ENCODE measurements at places on chromosomes 1 and 21.

GRCh38 chr1:75554870-75555269, 56.0 kb downstream of the SLC44A5 start:
- no peak for DNase-seq

GRCh38 chr1:175198332-175198731, 5.8 kb upstream of the KIAA0040 start:
- DNase-seq = no peak

DNA sequence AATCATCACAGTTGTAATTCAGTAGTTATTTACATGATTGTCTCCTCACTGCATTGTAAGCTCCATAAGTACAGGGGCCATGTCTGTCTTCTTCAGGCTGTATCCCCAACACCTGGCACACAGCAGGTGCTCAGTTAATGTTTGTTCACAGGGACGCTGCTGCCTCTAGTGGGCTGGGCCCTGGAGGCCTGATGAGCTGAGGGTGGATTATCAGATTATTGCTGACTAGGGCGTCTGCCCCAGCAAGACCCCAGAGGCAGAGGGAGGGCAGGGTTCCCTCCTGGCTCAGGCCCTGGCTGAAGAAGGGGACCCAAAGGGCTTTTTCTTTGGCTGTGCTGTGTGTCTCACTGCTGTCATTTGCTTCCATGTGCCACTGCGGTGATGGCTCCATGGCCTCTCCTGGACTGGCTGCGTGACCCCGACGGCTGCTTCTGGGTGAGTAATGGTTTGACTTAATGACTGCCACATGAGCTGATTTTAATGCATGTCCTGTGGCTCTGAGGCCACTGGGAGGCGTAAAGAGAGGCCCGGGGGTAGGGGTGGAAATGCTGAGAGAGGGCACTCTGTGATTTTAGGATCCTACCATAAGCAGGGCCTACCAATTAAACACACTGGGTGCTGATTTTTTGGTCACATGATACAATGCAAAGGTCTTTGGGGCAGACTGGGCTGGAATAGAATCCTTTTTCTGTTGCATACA, 20.8 kb upstream of the EPB41 start:
- peak; percentile 71 for DNase-seq

DNA sequence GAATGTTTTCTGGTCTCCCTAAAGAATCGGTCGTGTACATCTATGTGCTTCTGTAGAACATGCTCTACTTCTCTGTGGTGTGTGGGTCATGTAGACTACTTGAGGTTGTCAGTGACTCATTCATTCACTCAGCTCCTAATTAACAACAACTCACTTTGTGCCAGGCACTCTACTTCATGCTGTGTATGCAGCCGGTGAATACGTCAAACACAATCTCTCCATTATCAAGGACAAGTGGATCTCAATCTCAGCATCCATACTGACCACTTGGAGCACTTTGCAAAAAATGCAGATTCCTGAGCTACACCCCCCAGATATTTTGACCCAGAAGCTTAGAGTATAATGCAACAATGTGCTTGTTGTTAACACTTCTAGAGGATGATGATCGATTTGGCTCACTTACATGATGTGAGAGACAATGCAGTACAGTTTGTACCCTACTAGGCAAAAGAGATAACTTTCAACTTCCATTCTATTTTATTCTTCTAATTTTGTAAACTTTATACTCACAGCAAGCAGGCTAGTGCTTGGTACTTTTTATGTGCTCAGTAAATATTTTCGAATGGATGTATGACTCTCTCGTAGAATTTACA, 508.6 kb upstream of the ADAMTS5 start:
- DNase-seq = no peak

DNA sequence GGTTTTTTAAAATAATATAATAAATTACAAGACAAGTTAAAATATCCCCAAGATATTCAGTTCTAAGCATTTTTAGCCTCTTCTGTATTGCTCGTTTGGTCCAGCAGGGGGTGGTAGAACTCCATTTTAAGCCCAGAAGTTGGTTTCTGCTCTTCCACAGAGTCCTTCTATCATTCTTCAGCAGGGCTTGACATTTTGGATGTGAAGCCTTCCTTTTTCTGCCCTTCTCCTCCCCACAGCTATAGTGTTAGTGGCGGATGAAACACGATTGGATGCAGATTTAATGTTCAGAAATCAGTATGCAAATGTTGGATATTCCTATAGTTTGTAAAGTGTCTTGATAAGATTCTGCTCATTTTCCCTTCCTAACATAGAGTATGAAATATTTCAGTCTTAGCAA, 1.4 kb downstream of the NCAM2 start:
- peak; percentile 10 for DNase-seq

DNA sequence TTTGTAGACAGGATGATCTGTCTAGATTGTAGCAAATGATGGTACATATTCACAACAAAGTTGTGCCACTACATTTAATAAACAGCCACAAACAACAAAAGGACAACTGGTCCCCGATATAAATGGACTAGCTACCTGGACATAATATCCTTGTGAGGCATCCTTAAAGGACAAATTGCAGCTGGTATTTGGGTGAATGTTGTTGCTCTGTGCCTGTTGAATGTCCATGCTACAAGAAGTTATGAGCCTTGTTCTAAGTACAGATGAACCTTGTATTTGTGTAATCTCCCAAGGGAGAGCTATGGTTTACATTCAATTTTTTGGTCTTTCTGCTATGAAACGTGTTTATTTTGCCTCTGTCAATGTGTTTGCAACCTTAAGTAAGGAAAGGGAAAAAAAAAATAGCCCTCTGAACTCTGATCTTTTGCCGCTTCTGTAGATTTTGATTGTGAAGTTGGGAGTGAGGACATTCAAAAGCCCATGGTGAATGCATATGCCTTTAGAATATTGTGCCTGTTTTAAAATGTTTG, 26.5 kb downstream of the SFT2D2 start:
- DNase-seq = no peak

DNA sequence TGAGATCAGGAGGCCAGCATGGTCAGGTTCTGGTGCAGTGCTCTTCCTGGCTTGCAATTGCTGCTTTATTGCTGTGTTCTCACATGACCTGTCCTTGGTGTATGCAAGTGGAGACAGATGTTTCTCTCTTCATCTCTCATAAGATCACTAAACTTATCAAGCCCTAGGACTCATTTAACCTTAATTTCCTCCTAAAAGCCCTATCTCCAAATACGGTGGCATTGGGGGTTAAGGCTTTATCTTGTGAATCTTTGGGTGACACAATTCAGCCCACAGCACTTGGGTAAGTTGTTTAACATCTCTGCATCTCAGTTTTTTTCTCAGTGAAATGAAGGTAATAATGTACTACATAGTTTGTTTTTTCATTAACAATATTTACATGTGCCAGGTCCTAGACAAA, 152.4 kb downstream of the RWDD3 start:
- no peak for DNase-seq

GRCh38 chr1:245378745-245379144, 224.0 kb downstream of the KIF26B start:
- no peak for DNase-seq

- DNase-seq = no peak
Measured at GRCh38 chr1:87795615-87796337, 467.1 kb downstream of the LMO4 start.

- no peak for DNase-seq
Measured at GRCh38 chr1:52007215-52008002, 16.9 kb upstream of the RAB3B start.

- no peak for DNase-seq
Measured at GRCh38 chr1:151905070-151905442, 4.3 kb downstream of the THEM4 start.

GRCh38 chr1:79255421-79255820, 248.9 kb upstream of the ADGRL4 start:
- no peak for DNase-seq

- DNase-seq = no peak
Measured at GRCh38 chr21:35491114-35491513, 442.0 kb upstream of the RUNX1 start.

DNA sequence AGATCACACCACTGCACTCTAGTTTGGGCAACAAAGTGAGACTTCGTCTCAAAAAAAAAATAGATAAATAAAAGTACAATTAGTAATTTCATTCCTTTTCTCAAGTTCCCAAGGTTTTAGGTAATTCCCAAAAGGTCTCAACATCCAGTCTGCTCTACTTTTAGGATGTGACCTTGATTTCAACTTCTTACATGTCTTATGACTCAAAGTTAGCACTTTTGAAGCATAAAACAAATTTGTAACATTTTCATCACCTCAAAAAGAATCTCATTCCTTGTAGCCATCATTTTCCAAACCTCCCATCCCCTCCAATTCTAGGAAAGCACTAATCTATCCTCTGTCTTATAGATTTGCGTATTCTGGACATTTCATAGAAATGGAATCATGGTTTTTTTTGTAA, 32.2 kb downstream of the SNX27 start:
- DNase-seq = no peak

DNA sequence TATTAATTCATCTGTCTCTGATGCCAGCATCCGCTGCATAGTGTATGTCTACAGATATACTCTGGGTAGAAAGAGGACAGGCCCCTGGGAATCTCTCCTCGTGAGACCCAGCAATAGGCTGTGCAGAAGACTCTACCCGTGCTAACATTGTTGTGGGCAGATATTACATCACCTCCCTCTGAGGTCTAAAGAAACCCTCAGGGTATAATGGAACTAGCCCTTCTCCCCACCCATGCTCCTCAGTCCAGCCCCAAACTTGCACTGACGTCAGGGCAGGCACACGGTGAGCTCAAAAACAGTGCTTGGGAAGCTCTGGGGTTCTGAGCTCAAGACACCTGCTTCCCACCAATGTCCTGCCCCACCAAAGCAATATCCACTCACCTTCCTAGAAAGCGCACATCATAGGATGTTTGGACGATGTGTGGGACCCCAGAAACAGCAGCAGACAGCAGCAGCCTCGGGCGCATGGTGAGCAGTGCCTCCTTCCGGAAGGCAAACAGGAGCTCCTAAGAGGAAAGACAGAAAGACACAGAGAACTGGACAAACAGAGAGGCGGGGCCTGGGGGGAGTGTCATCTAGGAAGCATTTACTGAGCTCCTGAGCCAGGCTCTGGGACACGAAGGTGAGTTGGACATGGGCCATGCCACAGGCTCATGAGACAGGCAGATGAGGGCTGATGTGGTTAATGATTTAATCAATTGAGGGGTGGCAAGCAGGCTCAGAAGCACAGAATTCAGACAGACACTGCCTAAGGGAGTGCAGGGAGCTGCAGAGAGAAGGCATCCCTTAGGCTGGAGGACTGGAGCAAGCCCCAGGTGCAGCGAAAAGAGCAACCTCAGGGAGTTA, 4.8 kb downstream of the OVGP1 start:
- no peak for DNase-seq

GRCh38 chr1:13922466-13923110, 222.6 kb downstream of the PRDM2 start:
- no peak for DNase-seq

DNA sequence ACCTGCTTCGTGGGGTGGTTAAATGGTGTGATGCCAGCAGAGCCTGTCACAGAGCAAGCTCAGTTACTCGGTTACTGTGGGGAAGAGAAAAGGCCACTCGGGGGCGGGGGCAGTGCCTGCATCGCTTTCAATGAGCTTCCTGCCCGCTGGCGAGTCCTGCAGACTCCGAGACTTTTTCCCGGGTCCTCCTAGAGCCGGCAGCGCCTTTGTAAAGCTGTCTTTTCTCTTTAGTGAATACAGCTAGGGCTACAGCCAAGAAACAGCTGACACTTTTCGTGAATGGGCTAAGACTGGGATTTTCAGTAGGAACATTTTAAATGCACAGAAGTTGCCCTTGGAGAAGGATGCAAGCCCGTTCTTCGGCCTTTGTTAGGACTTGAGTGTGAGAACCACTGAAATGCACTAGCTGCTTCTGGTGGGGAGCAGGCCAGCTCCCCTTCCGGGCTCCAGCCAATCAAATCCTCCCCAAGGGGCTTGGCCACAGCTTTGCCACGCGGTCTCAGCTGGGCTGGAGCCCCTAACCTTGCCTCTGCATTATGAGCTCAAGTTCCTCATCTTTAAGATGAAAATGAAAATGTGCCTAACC, 23.4 kb upstream of the EFHD2 start:
- no peak for DNase-seq

GRCh38 chr21:33022828-33023573, 2.7 kb upstream of the OLIG2 start:
- DNase-seq = no peak

GRCh38 chr1:31531177-31531999, 44.9 kb upstream of the TINAGL1 start:
- DNase-seq = peak; percentile 38

- DNase-seq = no peak
Measured at GRCh38 chr1:234118911-234119310, 214.4 kb downstream of the SLC35F3 start.

GRCh38 chr1:58721247-58721820, 21.5 kb upstream of the MYSM1 start:
- no peak for DNase-seq

DNA sequence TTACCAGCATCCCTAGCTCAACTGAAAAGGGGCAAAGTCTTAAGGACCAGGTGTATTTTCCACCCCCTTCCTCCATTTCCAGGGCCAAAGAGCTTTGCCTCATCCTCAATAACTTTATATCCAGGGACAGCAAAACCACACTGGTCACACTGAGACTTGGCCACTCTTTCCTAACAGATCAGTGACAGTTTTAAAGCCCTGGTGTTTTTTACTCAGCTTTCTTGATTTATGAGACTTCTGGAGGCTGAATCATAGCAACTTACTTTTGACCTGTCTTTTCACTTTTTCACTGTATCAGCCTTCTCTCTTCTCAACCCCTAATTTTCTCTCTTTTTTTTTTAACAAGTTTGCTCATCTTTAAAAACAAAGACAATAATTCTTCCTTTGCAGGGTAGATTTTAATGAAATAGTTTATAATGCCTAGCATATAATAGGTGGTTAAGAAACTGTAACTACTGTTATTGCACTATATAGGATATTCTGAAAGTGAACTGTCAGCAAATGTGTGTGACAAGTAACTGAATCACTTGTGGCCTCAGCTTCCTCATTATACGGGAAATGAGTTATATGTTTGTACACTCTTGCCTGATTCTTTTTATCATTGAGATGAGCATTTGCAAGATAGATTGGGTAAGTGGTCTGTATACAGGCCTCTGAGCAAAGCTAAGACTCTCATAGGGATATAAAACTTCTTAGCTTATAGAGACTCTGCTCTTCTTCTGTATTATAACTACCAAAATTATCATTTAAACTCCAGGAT, 19.7 kb upstream of the DYNLT5 start:
- DNase-seq = no peak

DNA sequence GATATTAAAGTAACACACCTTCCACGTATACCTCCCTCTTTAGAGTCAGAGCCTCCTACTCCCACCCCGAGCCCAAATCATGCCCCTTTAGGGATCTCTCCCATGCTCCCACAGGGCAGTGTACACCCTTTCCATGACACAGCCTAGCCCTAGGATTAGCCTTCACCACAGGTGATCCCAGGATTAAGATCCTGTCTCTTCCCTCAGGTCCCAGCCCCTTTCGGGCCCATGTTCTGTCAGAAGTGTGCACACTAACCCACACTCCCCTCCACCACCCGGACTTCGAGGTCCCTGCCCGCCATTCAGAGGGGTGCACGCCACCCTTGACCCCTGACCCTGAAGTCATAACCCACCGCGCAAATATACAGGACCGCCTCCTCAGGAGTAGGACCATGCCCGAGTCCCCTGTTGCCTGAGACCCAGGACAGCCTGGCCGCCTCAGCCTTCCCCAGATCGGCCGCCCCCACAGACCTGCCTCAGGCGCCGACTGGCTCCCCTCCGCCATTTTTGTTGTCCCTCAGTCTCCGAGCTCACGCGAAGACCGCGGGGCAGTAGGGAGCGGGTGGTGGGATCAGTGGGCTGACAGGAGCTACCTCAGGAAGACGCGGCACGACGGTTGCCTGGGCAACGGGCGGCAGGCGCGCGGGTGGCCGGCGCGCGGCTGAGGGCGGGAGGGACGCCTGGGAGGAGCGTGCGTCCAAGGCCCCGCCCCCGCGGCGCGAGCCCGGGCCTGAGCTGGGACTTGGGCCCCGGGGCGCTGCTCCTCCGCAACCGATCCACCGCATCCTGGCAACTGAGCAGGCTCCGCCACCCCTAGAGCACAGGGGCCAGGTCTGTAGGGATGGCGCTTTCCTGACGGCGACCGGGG, at the start of gene AGBL4:
Gene AGBL4, minus strand, starts transcription at position 663 of the 868 bp plus-strand sequence.
- no peak for DNase-seq
